ENCODE measurements at places on chromosomes 12 and 14. TPM values are rescaled to one million over a fixed set of nuclear protein-coding genes. Genes with fewer than 3 reads are reported as not detected.

The CACNA2D4 gene
- 1.1 TPM for total RNA-seq

The A2ML1 gene
- not detected for total RNA-seq

The ZNF84 gene
- total RNA-seq: 17.2 TPM

The OR6C4 gene
- total RNA-seq: not detected

The IFT43 gene
- total RNA-seq: 18.2 TPM

The NXPH4 gene
- not detected for total RNA-seq

The AGAP2 gene
- total RNA-seq: 0.15 TPM

The C12orf60 gene
- total RNA-seq: 0.97 TPM

The ERBB3 gene
- total RNA-seq: not detected

The COQ6 gene
- 18.8 TPM for total RNA-seq

The ZDHHC22 gene
- total RNA-seq: not detected

The SLC7A7 gene
- 10.1 TPM for total RNA-seq

All from epithelial cell of umbilical artery (primary cell).